Kidney glomerular epithelial cell (primary cell): ENCODE measurements at places on chromosomes 6 and 20.

DNA sequence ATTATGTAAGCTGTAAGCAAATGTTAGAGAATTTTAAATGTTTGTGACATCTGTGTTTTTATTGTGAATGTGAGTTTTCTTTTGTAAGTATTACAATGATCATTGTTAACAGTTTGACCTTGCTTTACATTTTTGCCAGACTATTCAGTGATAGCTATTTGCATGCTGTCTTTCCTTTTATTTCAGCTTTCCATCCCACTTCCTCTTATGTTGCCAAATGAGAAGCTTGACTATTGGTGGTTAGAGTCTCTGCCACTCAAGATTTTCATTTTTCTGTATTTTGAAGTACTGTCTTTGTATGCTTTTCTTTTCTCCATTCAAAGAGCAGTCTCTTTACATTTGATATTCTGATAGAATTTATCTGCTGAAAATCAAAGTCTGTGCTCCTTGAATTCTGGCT is 104.1 kb downstream of the PRIM2 start:
- no peak for DNase-seq

GRCh38 chr6:41573985-41574384 is 27.8 kb downstream of the FOXP4 start:
- no peak for DNase-seq

DNA sequence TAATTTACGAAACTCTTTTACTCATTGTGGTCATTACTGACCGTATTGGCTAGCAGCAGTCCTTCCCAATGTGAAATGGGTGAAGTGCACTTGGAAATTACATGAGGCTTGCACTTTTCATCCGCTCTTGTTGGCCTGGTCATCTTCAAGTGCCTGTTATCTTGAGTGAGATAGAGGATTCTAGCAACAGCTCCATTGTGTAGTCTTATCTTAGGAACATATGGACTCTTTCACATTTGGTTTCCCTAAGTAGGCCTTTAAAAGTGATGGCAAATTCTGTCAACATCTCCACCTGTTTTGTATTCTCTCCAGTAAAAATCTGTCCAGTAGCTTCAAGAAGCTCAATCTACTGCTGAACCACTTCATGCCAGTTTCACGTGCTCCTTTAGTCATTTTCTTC is 114.8 kb upstream of the MARCKS start:
- no peak for DNase-seq

GRCh38 chr6:47650553-47651432 is 47.6 kb upstream of the ADGRF4 start:
- peak; percentile 64 for DNase-seq

- DNase-seq, result no peak
Observed at GRCh38 chr6:161561908-161562307, 288.0 kb upstream of the AGPAT4 start.

GRCh38 chr20:54123587-54124180 is 50.1 kb downstream of the CYP24A1 start:
- DNase-seq, result peak; percentile 99

- no peak for DNase-seq
Observed at GRCh38 chr6:165805636-165806035, 142.6 kb upstream of the PDE10A start.

- DNase-seq, result no peak
Observed at GRCh38 chr6:403659-404655, 12.4 kb downstream of the IRF4 start.

- peak; percentile 55 for DNase-seq
Observed at GRCh38 chr6:26156850-26157250, 69.6 kb downstream of the HFE start.

DNA sequence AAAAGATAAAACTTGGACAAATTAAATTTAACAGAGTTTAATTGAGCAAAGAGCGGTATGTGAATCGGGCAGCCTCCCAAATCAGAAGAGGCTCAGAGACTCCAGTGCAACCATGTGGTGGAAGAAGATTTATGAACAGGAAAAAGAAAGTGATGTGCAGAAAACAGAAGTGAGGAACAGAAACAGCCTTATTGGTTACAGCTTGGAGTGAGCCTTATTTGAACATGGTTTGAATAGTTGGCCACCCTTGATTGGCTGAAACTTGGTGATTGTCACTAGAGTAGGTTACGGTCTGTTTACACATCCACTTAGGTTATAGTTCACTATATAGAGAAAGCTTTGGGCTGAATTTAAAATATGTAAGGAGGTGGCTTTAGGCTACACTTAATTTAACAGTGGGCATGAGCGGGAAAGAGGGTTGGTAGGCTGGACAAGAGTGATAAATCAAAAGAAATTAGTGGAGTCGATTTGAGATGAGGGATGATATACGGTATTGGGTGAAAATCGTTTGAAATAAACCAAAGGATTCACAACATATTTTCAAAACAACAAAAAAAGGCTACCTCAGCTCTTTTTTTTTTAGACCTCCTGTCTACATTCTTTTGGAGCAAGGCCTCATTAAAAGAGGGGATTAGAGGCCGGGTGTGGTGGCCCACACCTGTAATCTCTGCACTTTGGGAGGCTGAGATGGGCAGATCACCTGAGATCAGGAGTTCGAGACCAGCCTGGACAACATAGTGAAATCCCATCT is 84.3 kb upstream of the PREP start:
- DNase-seq, result no peak

GRCh38 chr20:60214901-60215815 is 256.9 kb downstream of the CDH26 start:
- no peak for DNase-seq

- DNase-seq, result peak; percentile 8
Observed at GRCh38 chr20:64044484-64045247, 4.8 kb downstream of the SOX18 start.

DNA sequence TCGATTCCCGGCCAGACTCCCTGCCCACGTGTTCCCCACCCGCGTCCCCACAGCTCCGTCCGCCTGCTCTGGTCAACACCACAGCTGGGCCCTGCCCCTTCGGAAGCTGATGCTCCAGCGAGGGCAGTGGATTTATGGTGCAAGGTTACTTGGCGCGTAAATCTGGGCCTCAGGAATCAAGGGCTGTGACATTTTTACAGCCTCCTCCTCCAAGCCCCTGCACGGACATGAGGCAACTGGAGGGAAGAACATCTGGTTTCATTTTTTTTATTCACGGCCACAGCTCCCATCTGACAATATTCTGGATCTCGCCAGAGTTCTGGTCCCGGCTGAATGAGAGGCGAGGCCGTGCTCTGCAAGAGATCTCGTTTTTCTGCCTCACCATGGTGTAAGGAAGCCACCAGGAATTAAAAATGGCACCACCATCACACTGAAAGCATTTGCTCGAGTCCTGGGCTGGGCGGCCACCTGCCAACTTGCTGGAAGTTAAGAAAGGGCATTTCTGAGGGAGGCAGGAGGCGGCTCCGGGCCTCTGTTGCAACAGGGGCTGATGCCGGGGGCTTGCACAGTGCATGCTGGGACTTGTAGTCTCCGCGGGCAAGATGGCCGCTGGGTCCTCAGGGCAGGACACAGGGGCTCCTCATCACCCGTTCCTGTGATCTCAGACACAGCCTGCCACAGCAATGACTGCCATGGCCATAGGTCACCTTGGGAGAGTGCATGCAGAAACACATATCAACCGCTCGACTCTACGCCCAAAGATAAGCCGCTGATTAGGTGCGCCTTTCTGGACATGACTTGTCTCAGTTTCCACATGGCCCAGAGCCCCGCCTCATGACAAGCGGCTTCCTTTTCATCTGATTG is 148.5 kb downstream of the LY86 start:
- DNase-seq, result no peak

- DNase-seq, result no peak
Observed at GRCh38 chr6:131226459-131227157, 91.3 kb downstream of the AKAP7 start.
